Immature natural killer cell (primary cell): ENCODE measurements at places on chromosomes 2 and 18.

- H3K4me3 ChIP-seq: no peak overlapping the region
- H3K27me3 ChIP-seq: peaks cover 5% of the 10 kb centered on the region
Observed at GRCh38 chr2:176445956-176446355, 176.7 kb downstream of the MTX2 start.

DNA sequence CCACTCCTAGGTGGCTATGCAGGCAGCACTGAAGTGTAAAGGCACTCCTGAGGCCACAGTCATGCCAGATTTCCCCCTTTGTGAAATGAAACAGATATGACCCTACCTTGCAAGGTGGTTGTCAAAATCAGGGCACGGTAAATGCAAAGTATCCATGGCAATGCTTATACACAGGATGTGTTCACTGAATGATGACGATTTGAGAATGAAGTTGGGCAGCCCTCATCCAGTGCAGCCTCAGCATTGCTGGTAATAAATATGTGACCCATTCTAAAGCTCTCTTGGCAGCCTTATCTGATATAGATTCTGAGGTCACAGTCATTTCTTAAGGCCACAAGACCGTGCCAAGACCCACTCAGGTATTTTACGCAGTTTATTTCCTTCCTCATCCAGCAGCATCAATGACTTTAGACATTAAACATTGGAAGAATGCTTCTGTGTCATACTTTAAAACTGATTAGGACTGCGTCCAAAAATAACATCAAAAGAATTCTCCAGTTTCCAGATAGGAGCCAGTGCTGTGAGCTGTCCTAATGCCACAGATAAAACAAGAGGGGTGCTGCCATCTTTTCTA is 125.5 kb upstream of the SERTAD2 start:
- DNase-seq: no peak
- H3K27ac ChIP-seq: no peak overlapping the region
- peaks cover 3% of the 10 kb centered on the region for H3K27me3 ChIP-seq
- no peak overlapping the region for H3K4me3 ChIP-seq
- H3K36me3 ChIP-seq: no peaks in the 10 kb centered on the region

- H3K4me1 ChIP-seq: no peaks in the 10 kb centered on the region
- no peaks in the 10 kb centered on the region for H3K36me3 ChIP-seq
- no peaks in the 10 kb centered on the region for H3K27me3 ChIP-seq
- no peak for DNase-seq
- no peak overlapping the region for H3K4me3 ChIP-seq
Observed at GRCh38 chr2:187459256-187459655, 11.2 kb upstream of the CALCRL start.

GRCh38 chr2:192888109-192888508 is 693.4 kb upstream of the TMEFF2 start:
- no peak overlapping the region for H3K4me3 ChIP-seq
- peaks cover 11% of the 10 kb centered on the region for H3K4me1 ChIP-seq
- H3K27ac ChIP-seq: no peak overlapping the region
- DNase-seq: no peak
- peaks cover 3% of the 10 kb centered on the region for H3K36me3 ChIP-seq
- no peaks in the 10 kb centered on the region for H3K27me3 ChIP-seq

GRCh38 chr18:79771446-79772107 is 26.2 kb upstream of the KCNG2 start:
- peaks cover 2% of the 10 kb centered on the region for H3K27me3 ChIP-seq
- H3K4me3 ChIP-seq: no peak overlapping the region
- no peak for DNase-seq

- peaks cover 5% of the 10 kb centered on the region for H3K27me3 ChIP-seq
- no peak overlapping the region for H3K4me3 ChIP-seq
- H3K36me3 ChIP-seq: no peaks in the 10 kb centered on the region
- DNase-seq: no peak
Observed at GRCh38 chr2:59176737-59177136, 935.6 kb upstream of the FANCL start.

GRCh38 chr2:38610851-38611801 is 8.4 kb upstream of the HNRNPLL start:
- no peak overlapping the region for H3K27ac ChIP-seq
- no peaks in the 10 kb centered on the region for H3K4me1 ChIP-seq
- no peak overlapping the region for H3K4me3 ChIP-seq
- no peak for DNase-seq
- no peaks in the 10 kb centered on the region for H3K36me3 ChIP-seq

- no peak overlapping the region for H3K27ac ChIP-seq
- H3K36me3 ChIP-seq: no peaks in the 10 kb centered on the region
- DNase-seq: no peak
- H3K27me3 ChIP-seq: peaks cover 5% of the 10 kb centered on the region
- no peaks in the 10 kb centered on the region for H3K4me1 ChIP-seq
Observed at GRCh38 chr2:119455066-119455718, 23.5 kb downstream of the TMEM37 start.

GRCh38 chr18:5431836-5432575 is 111.8 kb downstream of the EPB41L3 start:
- DNase-seq: no peak
- H3K27me3 ChIP-seq: no peaks in the 10 kb centered on the region
- H3K4me1 ChIP-seq: no peaks in the 10 kb centered on the region
- H3K36me3 ChIP-seq: no peaks in the 10 kb centered on the region
- no peak overlapping the region for H3K27ac ChIP-seq

GRCh38 chr18:48459016-48459415 is 49.8 kb upstream of the ZBTB7C start:
- DNase-seq: no peak
- H3K27me3 ChIP-seq: peaks cover 8% of the 10 kb centered on the region
- no peaks in the 10 kb centered on the region for H3K36me3 ChIP-seq
- H3K27ac ChIP-seq: no peak overlapping the region
- H3K4me3 ChIP-seq: no peak overlapping the region

DNA sequence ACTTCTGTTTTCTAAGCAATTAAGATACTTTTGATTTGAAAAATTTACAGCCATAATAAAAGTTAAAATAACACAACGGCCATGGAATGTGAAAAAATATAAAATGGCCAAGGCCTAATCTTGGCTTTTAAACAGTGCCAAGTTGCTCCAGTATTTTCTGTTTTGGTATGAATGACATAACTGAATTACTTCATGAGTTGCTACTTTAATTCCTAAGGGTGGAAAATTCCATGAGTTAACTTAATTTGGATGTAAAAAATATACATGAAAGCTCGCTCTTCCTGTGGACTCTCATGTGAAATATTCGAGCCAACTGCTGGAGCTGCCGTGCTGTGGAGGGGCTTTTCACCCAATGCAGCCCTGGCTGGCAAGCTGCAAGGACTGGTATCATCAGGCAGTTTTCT is 286.0 kb upstream of the CCDC68 start:
- DNase-seq: no peak
- H3K27ac ChIP-seq: no peak overlapping the region
- H3K27me3 ChIP-seq: no peaks in the 10 kb centered on the region
- H3K4me1 ChIP-seq: no peaks in the 10 kb centered on the region
- no peaks in the 10 kb centered on the region for H3K36me3 ChIP-seq

DNA sequence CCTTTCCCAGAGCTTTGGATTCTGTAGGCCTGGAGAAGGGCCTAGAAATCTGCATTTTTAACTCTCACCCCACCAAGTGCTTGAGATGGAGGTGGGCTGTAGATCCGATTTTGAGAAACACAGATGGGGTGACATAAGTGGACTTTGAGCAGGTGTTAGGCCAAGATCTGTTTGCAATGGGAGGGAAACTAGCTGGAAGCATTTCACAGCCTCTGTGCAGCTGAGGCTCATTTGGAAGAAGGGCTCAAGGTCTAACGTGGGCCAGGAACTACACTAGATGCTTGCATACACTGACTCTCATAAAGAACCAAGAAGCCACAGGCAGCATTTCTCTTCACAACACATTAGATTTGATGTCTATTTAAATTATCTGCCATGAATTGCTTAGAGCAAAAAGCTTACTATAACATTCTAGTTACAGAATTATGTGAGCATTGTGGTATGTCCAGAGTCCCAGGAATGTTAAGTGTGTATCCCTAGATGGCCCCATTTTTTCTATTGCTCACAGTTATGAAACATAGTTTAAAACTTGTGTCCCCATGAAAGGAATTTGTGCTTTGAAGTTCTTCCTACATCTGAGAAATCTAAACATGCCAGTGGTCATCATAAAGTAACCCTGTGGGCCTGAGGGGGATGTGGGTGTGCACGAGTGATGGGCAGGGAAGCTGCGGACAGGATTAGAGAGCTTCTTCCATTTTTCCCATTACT is 77.2 kb downstream of the CD28 start:
- H3K27ac ChIP-seq: no peak overlapping the region
- H3K36me3 ChIP-seq: no peaks in the 10 kb centered on the region
- H3K27me3 ChIP-seq: no peaks in the 10 kb centered on the region
- no peak overlapping the region for H3K4me3 ChIP-seq
- no peak for DNase-seq
- peaks cover 23% of the 10 kb centered on the region for H3K4me1 ChIP-seq

- H3K36me3 ChIP-seq: no peaks in the 10 kb centered on the region
- peaks cover 4% of the 10 kb centered on the region for H3K27me3 ChIP-seq
- no peak overlapping the region for H3K27ac ChIP-seq
- H3K4me1 ChIP-seq: no peaks in the 10 kb centered on the region
Observed at GRCh38 chr2:71510196-71510807, 56.9 kb downstream of the DYSF start.

DNA sequence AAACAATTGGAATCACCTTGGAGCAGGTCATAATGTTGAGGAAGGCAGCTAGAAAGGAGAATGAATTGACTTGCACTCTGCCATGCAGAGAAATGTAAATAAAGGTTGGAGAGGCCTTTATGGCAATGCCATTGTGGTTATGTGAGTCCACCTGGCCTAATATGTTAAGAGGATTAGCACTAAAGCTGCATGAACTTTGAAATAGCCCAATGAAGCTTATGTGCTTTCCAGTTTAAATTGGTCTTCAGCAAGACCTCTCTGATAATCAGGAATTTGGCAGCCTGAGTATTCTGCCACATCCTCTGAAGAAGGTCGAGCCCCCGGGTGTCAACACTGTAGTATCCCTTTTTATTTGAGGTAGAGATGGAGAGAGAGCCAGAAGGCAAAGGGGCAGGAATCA is 464.9 kb downstream of the CDH2 start:
- no peaks in the 10 kb centered on the region for H3K27me3 ChIP-seq
- H3K4me3 ChIP-seq: no peak overlapping the region
- DNase-seq: no peak
- H3K27ac ChIP-seq: no peak overlapping the region

DNA sequence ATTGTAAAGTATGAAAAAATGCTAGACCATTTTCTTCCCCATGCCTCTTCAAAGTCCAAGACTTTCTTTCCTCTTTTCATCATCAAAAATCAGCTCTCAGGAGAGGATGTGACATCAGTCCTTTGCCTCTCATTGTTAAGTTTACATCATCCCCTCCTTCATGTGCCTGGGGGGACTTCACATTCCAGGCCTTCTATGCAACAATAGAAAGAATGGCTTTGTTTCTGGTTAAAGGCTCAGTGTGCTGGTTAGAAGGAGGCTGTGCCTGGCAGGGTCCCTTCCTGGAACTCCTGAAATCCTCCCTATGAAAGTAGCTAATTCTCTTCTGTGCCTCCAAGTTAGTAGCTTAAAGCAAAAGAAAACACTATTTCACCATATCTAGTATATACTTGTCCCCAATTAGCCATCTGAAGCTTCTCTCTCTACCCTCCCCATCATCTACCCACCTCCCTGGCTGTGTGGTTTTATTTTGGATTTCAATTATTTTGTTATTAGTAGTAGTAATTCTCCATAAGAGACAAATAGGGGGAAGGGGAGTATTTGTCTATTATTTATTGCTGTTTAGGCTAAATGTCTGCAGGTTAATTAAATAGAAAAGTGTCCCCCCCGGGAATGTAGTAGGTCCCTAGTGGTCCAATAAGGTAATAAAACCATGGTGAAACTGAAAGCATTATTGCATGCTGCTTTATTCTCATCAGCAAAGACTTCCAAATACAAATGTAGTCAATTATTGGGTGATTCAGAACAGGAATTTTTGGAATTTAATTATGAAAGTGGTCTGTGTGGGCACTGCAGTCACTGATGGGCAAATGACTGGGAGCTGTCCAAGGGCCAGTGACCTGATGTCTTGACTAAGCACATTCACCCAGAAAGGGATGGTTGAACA is 69.0 kb downstream of the CPO start:
- DNase-seq: no peak
- H3K27ac ChIP-seq: no peak overlapping the region
- H3K4me1 ChIP-seq: peaks cover 6% of the 10 kb centered on the region
- no peak overlapping the region for H3K4me3 ChIP-seq

DNA sequence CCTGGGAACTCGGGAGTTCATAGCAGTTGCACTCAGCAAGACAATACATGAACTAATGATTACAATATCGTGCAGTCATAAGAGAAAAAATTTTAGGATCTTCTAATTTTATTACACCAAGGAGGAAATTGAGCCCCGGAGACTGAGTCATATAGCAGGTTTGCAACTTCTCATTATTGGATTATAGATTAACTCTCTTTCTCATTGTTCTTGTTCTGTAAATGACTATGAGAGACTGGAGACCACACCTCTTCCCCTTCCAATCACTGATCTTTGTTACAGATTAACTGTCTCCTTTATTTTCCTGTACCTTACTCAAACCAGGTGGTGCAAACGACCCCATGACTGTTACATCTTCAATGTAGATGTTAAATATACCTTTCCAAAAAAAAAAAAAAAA is 435.8 kb upstream of the DDX18 start:
- no peak overlapping the region for H3K27ac ChIP-seq
- no peaks in the 10 kb centered on the region for H3K27me3 ChIP-seq
- DNase-seq: no peak
- no peaks in the 10 kb centered on the region for H3K4me1 ChIP-seq
- H3K4me3 ChIP-seq: no peak overlapping the region

- H3K27me3 ChIP-seq: no peaks in the 10 kb centered on the region
- no peak overlapping the region for H3K27ac ChIP-seq
- H3K4me3 ChIP-seq: no peak overlapping the region
Observed at GRCh38 chr2:8251291-8251690, 430.6 kb upstream of the ID2 start.

GRCh38 chr2:161353543-161353942 is 45.3 kb downstream of the PSMD14 start:
- H3K4me3 ChIP-seq: no peak overlapping the region
- peaks cover 29% of the 10 kb centered on the region for H3K4me1 ChIP-seq

- no peaks in the 10 kb centered on the region for H3K4me1 ChIP-seq
- peaks cover 3% of the 10 kb centered on the region for H3K36me3 ChIP-seq
- H3K27me3 ChIP-seq: no peaks in the 10 kb centered on the region
Observed at GRCh38 chr2:186065491-186065890, 326.9 kb downstream of the FSIP2 start.

GRCh38 chr2:12534646-12535263 is 182.0 kb upstream of the TRIB2 start:
- H3K27me3 ChIP-seq: peaks cover 2% of the 10 kb centered on the region
- no peak for DNase-seq
- peaks cover 14% of the 10 kb centered on the region for H3K4me1 ChIP-seq
- H3K4me3 ChIP-seq: no peak overlapping the region

GRCh38 chr2:156356014-156356754 is 23.7 kb upstream of the NR4A2 start:
- H3K36me3 ChIP-seq: no peaks in the 10 kb centered on the region
- H3K4me1 ChIP-seq: no peaks in the 10 kb centered on the region
- H3K27me3 ChIP-seq: no peaks in the 10 kb centered on the region
- H3K4me3 ChIP-seq: no peak overlapping the region
- no peak for DNase-seq
- no peak overlapping the region for H3K27ac ChIP-seq
